ENCODE measurements at places on chromosomes 11 and 22.

GRCh38 chr11:12152321-12152720, 41.9 kb downstream of the MICAL2 start:
- no peak for DNase-seq

DNA sequence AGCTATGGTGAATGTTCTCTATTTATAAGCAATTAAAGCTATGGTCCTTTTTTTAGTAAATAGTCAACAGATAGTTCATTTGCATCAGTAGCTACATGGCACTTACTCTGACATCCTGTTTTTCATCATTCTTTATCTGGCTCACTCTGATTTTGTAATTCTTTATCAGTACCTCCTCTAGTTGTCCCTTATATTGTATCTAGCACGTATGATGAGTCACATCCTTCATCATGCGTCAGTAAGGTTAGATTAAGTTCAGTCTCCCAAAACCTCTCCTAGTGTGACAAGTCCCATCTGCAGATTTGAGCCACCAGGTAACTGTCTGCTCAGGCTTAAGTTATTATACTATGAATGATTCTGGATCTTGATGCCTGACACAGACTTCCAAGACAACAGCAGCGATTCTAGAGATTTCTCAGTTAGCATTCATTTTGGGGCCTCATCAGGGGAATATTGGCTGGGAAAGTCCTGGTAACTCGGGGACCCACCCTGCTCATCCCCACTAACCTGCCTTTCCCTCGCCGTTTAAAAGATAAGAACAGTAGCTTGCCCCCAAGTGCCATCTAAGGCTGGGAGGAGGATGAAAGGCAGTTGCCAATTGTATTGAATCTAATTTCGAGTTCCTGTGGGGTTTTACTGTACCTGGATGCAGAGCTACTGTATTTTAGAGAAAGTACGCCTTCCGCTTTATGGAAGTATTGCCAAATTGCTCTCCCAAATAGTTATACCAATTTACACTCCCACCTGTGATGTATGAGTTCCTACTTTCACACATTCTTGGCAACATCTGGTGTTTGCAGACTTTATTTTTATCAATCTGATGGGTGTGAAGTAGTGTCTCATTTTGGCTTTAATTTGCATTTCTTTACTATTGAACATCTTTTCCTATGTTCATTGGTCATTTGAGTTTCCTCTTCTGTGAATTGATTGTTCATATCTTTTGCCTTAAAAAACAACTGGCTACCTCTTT, 55.9 kb downstream of the ZC3H12C start:
- no peak for DNase-seq

DNA sequence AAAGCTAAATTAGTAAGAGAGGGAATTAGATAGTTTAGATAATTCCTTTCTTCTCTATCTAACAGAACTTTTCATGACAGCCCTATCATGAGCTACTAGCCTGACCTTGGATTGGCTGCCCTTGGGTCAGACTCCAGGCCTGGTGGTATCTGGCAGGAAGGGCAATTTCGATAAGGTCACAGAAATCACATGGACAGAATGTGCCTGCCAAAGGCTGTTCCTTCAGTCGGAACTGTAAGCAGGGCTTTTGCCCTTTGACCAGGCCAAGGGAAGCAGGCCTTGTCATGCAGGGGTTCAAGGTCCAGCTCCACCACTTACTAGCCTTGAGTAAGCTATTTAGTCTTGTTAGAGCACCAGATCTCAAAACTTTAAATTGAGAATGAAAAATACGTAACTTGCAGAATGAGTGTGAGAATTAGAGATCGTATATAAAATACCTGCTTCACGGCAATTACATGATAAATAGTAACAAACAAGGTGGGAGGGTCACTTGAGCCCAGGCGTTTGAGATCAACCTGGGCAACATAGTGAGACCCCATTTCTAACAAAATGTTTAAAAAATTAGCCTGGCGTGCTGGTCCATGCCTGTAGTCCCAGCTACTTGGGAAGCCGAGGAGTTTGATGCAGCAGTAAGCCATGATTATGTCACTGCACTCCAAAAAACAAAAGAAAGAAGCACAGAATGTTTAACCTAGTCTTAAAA, 60.8 kb upstream of the SC5D start:
- DNase-seq: no peak

GRCh38 chr11:68707527-68707926, 23.2 kb downstream of the GAL start:
- DNase-seq: no peak

- DNase-seq: no peak
These were observed 663 bp downstream of the MRGPRG start for GRCh38 chr11:3217818-3218482.
